ENCODE measurements at places on chromosomes 3 and 15.

DNA sequence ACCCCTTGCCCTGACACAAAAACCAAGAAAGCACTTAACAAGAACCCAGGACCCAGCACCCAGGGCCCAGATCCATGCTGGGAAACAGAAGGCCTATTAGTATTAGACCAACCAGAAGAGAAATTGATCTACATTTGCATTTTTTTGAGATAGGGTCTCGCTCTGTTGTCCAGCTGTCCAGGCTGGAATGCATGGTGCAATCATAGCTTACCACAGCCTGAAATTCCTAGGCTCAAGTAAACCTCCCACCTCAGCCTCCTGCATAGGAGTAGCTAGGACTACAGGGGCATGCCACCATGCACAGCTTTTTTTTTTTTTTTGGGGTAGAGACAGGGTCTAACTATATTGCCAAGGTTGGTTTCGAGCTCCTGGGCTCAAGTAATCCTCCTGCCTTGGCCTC is 26.4 kb downstream of the CCDC12 start:
- DNase-seq = no peak

- no peak for DNase-seq
Measured at GRCh38 chr3:51955893-51956770, 951 bp downstream of the GPR62 start.

GRCh38 chr3:195098741-195099525 is 172.0 kb downstream of the XXYLT1 start:
- DNase-seq = no peak

DNA sequence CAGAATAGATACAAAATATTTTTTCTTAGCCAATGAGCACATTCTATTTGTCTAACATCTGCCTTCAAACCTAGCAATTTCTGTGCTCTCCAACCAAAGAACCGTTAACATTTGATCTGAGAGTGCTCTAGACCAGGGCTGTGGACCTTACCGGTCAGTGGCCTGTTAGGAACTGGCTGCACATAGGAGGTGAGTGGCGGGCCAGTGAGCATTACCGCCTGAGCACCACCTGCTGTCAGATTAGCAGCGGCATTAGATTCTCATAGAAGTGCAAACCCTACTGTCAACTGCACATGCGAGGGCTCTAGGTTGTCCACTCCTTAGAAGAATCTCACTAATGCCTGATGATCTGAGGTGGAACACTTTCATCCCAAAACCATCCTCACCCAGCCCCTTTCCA is 131.7 kb downstream of the CADM2 start:
- DNase-seq = no peak
